ENCODE measurements at places on chromosomes 3 and 15.

DNA sequence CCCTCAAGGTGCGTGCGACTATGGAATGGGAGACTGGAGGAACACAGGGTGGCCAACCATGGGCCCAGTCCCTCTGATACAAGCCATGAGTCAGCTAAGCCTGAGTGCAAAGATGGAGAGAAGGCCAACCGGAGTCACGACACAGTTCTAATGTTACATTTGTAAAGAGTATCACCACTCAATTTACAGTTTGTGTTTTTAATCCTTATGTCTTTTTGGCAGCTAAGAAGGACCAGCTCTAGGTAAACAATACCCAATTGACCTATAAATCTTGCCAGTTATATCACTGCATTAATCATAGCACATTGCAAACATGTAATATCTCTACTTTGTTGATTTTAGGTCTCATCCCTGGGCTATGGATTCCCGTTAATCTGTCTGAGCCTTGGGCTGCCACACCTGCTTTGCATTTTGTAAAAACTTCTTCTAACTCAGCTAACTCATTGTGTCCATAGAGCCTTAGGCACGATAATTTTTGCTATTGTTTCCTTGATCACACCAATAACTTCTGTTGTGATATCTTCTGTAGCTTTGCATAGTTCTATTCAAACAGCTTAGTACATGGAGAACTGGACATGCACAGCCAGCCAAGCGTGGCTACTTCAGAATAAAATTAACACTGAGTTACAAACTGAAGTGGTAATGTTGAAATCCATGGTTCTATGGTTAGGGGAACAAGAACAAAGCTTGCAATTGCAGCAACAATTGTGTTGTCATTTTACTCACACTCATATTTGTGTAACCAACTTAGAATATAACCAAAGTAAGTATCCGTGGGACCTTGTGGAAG, 50.3 kb downstream of the LSM3 start:
- no peak for DNase-seq

DNA sequence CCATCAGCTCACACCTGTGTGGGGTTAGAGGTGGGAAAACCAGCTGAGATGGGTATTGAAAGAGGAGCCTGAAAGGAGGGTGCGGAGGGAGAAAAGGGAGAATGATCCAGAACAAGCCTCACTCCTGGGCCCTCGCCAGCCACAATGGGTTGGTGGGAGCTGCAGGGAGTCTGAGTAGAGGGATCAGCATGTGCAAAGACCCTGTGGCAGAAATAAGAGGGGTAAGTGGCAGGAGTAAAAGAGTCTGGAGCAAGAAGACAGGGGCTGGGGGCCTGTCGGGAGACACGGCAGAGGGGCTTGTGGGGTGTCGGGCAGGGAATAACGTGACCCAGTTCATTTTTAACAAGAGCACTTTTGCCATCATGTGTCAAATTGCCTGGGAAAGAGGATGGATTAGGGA, 34.0 kb downstream of the CCDC33 start:
- no peak for DNase-seq

- no peak for DNase-seq
Observed at GRCh38 chr15:88448991-88449461, 18.2 kb downstream of the MRPL46 start.

GRCh38 chr3:49745986-49746385, 22.2 kb upstream of the GMPPB start:
- no peak for DNase-seq

DNA sequence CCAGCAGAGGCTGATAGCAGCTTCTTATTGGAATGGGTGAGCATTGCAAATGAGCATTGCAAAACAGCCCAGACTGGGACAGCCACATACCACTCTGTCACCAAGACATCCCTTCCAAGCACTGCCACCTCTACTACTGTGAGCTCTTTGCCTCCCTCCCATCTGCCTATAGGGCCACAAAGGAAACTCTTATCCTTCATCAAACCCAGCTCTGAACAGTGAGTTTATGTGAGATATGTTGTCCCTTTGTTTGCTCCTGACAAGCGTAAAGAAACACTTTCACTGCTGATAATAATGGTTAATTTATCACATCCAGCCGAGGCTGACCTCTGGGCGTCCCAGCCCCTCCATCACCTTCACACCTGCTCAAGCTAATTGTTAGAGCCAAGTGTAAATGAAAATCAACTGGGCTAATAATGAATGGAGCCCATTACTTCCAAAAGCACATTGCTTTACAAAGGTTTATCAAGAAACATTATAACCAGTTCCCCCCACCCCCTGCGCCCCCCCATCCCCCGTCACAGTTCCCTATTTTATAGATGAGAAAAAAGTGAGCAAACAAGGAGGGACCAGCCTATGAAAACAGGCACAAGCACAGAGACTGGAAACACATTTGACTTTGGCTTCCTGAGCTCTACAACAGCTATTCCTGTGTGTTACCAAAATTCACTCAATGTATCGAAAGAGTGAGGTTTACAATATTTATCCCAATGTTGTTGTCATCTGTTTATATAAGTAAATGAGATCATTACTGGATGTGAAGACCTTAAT, 146.3 kb downstream of the ANXA2 start:
- no peak for DNase-seq
